ENCODE measurements at places on chromosomes 3 and 15.

GRCh38 chr15:87744815-87745214 is 511.7 kb downstream of the NTRK3 start:
- no peak for DNase-seq

GRCh38 chr3:32592011-32592410 is 21.4 kb upstream of the DYNC1LI1 start:
- DNase-seq, result peak; percentile 64

GRCh38 chr3:72591522-72592421 is 256.5 kb downstream of the SHQ1 start:
- DNase-seq, result no peak

DNA sequence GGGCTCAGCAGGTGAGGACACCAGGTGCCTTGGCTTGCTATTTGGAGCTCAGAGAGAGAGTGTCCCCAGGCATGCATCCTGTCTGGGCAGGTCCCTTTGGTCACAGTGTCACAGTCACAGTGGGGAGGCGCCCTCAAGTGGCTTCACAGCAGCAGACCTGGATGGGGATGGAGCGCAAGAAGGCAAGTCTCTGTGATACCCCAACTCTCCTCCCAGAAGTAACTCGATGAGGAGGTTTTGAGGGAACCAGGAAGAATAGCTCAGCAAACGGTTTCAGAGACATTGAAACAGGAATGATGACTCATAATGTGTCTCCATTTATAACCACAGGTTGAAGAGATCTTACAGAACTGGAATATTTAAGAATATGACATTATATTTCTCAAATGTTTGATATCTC is 66.5 kb upstream of the SH3GL3 start:
- no peak for DNase-seq

GRCh38 chr3:170653801-170654200 is 67.9 kb upstream of the SLC7A14 start:
- no peak for DNase-seq

DNA sequence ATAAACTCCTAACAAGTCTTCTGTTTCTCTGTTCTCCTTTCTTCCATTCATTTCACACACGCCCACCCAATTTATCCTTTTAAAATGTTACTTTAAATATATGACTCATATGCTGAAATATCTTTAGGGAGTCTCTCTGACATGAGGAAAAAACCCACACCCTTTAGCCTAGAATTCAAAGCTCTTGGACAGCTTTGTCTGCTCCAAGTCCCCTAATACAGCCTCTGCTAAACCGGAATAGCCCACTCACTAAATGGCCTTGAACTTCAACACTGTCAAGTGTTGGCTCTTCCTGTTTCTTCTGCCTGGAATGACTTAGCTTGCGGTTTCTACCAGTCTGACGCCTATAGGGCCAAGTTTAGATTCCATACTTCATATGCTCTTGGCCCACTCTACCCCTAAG is 3.3 kb upstream of the CD96 start:
- DNase-seq, result no peak

Data from NCI-H187 (cell line).